ENCODE measurements at places on chromosomes 4 and X.

GRCh38 chr4:130073145-130073790, 977.3 kb downstream of the C4orf33 start:
- no peak for DNase-seq

- no peak for DNase-seq
These were observed 64.0 kb upstream of the GPRIN3 start for GRCh38 chr4:89371614-89372013.

DNA sequence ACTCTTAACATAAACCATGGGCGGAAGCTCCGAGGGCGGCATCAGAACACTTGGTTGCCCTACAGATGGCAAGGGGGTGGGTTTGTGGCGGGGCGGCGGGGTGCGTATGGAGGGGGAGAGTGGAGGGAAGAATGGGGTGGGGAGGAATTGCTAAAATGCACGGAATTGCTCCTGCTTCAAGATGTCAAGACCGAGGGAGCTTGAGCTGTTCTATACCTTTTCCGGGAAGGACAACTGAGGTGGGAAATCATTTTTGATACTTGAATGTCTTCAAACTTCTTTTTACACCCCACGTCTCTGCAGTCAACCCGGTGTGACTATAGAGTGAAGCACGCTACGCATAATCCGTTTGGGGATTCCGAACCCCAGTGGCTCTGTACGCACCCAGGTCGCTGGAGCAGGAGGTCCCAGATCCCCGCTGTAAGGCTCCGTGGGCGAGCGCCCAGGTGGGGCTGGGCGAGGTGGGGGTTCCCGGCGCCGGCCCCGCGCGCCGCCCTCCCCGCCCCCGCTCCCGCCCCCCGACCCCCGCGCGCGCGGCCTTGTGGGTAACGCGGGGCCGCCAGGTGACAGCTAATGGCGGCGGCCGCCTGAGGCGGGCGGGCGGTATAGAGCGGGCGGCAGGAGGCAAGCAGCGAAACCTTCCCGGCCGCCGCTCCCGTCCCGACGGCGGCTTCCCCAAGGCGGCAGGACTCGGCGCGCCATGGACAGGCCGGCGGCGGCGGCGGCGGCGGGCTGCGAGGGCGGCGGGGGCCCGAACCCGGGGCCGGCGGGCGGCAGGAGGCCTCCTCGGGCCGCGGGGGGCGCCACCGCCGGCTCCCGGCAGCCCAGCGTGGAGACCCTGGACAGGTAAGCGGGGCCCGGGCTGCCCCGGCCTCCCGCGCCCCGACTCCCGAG, at the start of gene MTMR1:
Gene MTMR1, plus strand, starts transcription at position 566 of the 894 bp plus-strand sequence. Its CDS starts 135 bp downstream, at position 701.
- DNase-seq, result no peak

DNA sequence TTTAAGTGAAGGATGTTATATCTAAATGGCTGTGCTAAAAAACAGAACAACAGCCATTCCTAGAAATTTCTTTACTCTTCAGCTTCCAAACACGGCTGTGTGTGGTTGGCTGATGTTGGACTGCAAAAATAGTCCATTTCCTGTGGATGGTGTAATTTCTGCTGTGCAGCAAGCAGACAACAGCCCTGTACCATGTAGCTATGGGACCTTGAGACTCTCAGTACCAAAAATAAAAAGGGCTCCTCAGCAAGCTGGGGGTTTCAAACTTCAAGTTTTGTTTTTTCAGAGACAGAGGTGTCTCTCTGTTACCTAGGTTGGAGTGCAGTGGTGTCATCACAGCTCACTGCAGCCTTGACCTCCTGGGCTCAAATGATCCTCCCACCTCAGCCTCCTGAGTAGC, 18.1 kb downstream of the CD40LG start:
- DNase-seq, result no peak

GRCh38 chr4:107937040-107937439, 5.7 kb downstream of the CYP2U1 start:
- DNase-seq, result no peak

- DNase-seq, result peak; percentile 76
These were observed 17.0 kb upstream of the TMEM154 start for GRCh38 chr4:152696764-152697261.

DNA sequence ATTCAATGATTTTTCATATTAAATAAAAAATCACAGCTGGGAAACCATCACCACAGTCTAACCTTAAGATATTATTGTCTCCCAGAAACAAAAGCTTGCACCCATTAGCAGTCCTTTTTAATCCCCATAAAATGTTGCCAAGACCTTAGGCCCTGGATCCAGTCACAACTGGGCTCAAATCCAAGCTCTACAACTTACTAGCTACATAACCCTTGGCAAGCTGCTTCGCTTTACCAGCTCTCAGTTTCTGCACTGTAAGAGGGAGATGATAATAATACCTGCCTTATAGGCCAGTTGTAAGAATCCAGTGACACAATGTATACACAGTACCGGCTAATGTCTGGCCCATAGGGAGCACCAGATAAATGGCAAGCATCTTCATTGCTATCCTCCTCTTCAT, 400.9 kb upstream of the FGF13 start:
- peak; percentile 11 for DNase-seq

GRCh38 chr4:183057255-183057654, 41.8 kb upstream of the WWC2 start:
- no peak for DNase-seq

GRCh38 chrX:23435108-23435507, 100.5 kb downstream of the PTCHD1 start:
- DNase-seq, result no peak

DNA sequence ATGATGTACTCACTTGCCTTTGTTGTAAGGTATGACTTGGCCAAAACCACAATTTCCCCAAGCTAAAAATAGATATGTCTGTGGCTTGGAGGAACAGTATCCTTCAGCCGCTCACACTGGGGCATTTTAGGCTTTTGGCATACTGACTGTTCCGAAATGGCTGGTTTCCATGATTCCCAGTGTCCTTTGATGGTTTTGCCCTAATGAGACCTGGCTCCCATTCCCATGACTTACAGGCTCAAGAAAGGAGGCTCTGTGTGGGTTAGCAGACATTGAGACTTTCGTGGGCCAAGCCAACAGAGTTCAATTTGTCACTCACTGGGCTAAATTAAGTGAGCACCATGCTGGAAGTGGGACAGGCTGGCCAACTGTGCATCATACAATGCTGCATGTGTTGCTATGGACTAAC, 150.6 kb downstream of the CEP135 start:
- DNase-seq, result no peak

DNA sequence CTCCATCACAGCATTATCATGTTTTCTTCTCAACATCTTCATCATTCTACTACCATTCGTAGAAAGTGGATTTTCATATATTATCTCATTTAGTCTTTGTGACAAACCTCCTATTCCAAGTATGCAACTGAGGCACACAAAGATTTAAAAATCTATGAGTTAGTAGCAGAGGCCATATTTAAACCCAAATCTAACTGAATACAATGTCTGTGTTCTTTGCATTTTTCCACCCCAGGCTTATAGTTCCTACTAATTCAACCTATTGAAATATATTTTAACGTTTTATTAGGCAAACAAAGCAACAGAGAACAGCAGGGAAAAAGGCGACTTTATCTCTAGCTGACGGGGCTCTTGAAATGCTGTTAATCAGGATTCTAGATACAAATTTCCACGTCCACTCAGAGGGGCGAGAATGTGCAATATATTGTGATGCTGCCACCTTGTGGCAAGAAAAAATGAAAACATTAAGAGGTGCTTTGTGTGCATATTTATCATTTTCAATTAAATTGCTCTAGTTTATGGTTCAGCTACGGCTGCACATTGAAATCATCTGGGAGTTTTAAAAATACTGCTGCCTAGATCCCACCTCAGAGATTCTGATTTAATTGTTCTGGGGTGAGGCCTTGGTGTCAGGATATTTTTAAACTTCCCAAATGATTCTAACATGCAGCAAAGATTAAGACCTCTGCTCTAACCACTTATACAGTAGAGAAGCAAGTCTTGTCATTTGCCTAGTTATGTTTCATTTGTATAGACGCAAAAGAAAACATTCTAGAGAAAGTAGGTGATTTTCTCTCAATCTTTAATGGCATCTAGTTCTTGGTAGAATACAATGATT, 315.9 kb downstream of the MAPK10 start:
- peak; percentile 82 for DNase-seq

DNA sequence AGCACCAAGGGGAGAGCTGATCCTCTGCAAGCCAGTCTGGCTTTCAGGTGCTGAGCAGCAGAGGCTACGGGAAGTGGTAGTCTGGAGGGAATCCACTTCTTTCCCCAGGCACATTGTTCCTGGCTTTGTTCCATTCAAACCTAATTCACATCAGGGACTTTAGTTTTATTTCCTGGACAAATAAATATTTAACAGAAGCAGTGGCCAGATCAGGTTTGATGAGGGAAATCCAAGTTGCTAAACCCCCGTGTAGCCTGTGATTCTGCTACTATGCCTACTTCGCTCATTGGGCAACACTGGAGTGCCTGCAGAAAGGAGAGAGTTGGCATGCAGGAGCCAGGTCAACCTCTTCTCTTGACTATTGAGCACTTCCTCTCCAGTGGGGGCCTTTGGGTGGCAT, 13.8 kb upstream of the STBD1 start:
- DNase-seq, result no peak

DNA sequence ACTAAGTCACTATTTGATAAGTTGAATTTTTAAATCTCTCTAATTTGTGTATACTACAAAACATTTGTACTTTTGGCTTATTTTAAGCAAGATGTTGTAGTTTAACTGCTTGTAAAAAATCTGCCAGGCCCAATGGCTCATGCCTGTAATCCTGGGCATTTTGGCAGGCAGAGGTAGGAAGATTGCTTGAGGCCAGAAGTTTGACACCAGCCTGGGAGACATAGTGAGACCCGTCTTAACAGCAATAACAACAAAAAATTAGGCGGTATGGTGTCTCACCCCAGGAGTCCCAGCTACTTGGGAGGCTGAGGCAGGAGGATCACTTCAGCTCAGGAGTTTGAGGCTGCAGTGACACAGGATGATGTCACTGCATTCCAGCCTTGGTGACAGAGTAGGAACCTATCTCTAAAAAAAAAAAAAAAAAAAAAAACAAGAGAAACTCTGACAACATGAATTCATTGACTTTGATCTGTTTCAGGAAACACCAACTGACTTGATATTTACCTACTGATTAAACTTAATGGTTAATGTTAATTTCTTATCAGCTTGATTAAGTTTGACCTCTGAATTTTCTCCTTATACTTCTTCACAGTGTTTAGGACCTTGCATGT, 8.9 kb downstream of the FHIP1A start:
- no peak for DNase-seq

- no peak for DNase-seq
These were observed 15.1 kb upstream of the CAMK2D start for GRCh38 chr4:113776679-113777078.

- DNase-seq, result no peak
These were observed 36.8 kb upstream of the CASK start for GRCh38 chrX:41960142-41960541.

GRCh38 chr4:90128961-90129495, 1.8 kb downstream of the CCSER1 start:
- no peak for DNase-seq

DNA sequence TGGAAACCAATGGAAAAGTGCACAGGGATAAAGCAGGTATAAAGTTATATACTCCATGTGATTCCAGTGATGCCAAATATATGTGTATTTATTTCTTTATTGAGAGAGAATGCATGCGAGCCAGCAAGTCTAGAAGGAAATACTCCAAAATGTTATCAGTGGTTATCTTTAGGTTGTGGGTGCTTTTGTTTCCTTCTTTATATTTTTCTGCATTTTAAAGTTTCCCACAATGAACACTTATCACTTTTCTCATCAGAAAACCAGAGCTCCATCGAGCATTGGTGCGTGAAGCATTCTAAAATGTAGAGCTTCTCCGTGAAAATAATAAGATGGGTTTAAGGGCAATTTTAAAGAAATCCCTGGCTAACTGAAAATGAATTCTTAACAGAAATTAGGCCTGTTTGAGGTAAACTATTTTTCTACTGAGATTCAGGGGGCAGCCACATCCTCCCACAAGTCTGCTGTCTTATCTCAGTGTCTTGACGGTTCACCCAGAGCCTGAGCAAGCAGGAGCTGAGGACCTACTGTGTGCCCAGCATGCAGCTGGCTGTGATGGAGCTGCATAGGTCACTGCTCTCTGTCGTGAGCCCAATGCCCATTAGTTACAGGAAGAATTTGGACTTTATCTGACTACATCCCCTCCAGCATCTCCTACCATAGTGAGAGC, 18.7 kb upstream of the CD40LG start:
- no peak for DNase-seq

DNA sequence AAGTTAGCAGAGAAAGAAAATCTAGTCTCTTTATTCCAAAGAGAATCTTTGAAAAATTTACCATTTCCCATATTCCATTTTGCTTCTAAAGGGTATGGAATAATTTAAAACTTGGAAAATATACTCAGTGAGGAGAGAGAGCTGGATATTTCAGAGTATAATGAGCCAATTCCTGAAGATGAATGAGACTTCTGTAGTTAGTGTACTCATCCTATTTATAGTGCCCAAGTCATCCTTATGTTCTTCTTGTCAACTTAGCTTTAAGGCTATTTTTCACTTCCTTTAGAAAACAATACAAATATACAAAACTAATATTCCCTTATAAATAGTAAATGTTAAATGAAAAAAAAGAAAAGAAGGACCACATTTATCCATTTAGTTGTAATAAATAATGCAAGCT, 302.6 kb downstream of the IQCM start:
- no peak for DNase-seq

- no peak for DNase-seq
These were observed 55.2 kb downstream of the CDS1 start for GRCh38 chr4:84638092-84638491.

DNA sequence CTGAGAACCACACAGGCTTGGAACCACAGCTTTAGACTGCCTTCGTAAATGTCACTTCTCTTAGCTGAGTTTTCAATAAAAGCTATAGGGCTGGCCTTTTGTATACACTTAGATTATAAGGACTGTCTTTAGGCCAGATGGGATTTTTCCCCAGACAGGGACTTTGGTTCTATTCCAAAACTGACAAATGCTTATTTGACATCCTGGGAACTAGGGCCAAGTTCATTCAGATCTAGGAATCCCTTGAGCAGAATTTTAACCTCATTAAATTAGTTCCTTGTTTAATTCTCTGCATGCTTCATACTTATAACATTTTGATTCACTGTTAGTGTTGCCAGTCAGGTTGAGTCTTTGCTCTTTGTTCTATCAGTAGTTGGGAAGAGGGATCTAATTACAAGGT, 23.1 kb downstream of the ZRSR2 start:
- no peak for DNase-seq

DNA sequence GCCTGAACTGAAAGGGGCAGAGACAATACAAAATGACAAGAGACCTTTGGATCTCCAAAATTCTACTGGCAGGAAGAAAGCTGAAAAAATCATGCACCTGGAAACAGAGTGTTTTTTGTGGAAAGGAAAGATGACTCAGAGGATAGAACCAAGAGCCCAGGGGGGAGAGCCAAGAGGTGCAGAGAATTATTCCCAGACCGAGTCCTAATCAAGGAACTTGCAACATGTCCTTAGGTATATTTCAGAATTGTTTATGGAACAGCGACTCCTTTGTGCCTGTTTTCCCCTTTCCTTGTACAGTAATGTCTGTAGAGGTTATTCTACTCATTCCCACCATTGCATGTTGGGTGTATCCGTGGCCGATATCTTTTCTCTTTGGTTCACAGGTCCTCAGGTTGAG, 71.7 kb downstream of the YIPF6 start:
- DNase-seq, result no peak
